ENCODE measurements at places on chromosomes 6 and 20.

GRCh38 chr6:37192666-37193065 lies 22.7 kb downstream of the PIM1 start:
- no peak for DNase-seq

- no peak for DNase-seq
Observed at GRCh38 chr20:34129518-34130162, 17.6 kb upstream of the EIF2S2 start.

GRCh38 chr6:36671687-36672375 lies 6.7 kb upstream of the CDKN1A start:
- DNase-seq, result no peak

GRCh38 chr20:32513031-32513866 lies 71.9 kb downstream of the NOL4L start:
- no peak for DNase-seq

DNA sequence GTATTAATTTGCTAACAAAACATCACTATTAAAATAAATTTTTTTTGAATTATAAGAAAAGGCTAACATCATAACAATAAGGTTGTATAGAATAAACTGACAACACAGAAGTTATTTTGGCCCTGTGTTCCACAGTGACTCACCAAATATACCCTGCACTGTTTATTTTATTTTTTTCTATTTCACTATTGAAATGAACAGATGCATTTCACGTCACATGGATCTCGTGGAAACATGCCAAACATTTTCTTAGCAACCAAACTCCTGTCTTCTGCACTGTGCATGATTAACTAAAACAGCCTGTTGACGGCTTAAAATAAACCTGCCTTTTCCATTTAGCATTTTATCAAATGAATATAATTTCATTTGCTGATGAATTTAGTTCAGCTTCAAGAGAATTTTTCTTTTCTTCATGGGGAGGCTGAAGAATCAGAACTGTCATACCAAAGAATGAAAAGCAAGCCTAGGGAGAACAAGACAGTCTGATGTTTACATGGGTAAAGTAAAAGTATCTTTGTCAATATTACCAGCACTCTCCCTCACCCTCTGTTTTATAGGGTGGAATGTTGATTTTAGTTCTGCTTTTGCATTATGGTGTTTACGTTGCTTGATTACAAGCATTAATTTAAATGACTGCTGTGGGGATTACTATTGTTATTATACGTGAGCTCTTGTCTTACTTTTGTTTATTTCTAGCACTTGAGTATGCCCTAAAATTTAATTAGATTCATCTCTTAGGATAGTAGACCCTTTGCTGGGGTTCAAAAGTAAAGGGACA lies 115.3 kb downstream of the LCA5 start:
- DNase-seq, result no peak

DNA sequence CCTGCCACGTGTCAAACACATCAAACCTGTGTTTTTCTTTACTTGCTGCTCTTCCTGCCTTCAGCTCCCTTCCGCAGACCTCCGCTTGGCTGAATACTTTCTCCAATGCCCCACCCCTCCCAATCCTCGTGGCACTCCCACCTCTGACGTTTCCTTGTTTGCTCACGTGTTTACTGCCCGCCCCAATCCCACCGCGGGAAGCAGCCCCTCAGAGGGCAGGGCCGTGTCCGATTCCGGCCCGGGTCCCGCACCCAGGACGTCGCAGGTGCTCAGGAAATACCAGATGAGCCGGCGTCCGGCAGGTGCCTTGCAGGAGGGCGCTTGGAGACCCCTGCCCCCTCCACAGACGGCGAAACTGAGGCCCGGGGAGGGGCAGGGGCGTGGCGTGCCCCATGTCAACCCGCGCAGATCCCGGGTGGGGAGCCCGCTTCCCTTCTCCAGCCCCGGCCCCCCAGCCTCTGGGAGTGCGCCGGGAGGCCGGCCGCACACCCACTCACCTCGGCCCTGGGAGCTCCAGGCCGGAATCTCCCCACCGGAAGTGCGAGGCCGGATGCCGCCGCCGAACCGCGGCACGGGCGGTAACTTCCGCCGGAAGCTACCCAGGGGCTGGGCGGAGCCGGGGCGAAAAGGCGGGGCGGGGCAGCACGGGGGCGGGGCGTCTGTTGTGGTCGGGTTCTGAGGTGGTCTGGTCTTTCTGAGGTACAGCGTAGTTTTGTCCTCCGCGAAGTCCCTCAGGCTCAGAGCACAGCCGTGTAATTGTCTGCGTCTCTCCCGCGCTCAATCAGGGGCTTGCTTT lies 42.3 kb downstream of the ELMO2 start:
- peak; percentile 75 for DNase-seq

DNA sequence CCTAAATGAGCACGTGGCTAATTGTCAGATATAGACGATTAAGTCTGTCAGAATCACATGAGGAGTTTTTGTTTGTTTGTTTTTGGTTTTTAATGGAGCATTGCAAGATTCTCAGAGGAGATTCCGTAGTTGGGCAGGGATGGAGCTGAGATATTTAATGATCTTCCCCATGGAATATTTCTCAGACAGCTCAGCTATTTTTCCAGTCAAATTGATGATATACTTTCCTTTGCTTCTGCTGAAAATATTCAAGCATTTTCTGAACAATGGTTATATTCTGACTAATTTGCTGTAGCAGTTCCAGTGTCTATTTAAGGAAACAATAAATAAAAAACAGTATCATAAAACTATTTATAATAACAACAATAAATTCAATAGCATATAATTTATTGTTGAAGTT lies 348.4 kb downstream of the KIF16B start:
- DNase-seq, result no peak

Data from stimulated activated CD8-positive, alpha-beta memory T cell treated with anti-CD3 and anti-CD28 coated beads, Interleukin-4, amount 100 ng/mL, for 4 hours (primary cell).